Mammary microvascular endothelial cell (primary cell): ENCODE measurements at places on chromosomes 7 and 10. TPM values are rescaled to one million over a fixed set of nuclear protein-coding genes. Genes with fewer than 3 reads are reported as not detected.

Gene GRM3
- not detected in 2 replicates for total RNA-seq

Gene DPYSL4
- 4.7 and 8.2 TPM in 2 replicates for total RNA-seq

Gene SFXN4
- total RNA-seq: 18.8 and 36.4 TPM in 2 replicates

Gene ACTL6B
- total RNA-seq: not detected in 2 replicates

Gene NAT16
- not detected in 2 replicates for total RNA-seq

Gene FXYD4
- total RNA-seq: not detected in 2 replicates

Gene TAS2R5
- total RNA-seq: 0.10 TPM in 1 of 2 replicates, not detected in the other

Gene ADAM12
- 0.07 and 0.20 TPM in 2 replicates for total RNA-seq

Gene LRMDA
- total RNA-seq: 8.8 and 13.7 TPM in 2 replicates

Gene PMS2
- total RNA-seq: 10.8 and 12.5 TPM in 2 replicates

Gene TEX47
- total RNA-seq: not detected in 2 replicates

Gene ZNF786
- 4.2 and 4.7 TPM in 2 replicates for total RNA-seq

Gene CYP17A1
- not detected in 2 replicates for total RNA-seq

Gene RAMP3
- total RNA-seq: 7.0 and 8.8 TPM in 2 replicates

Gene EIF4EBP2
- 20.7 and 21.8 TPM in 2 replicates for total RNA-seq

Gene OIT3
- not detected in 2 replicates for total RNA-seq

Gene VGF
- total RNA-seq: 0.07 and 0.20 TPM in 2 replicates

Gene TMEM229A
- total RNA-seq: not detected in 2 replicates

Gene FBXO24
- total RNA-seq: 1.00 TPM in 1 of 2 replicates, not detected in the other

Gene MSMB
- not detected in 2 replicates for total RNA-seq

Gene IQCE
- 12.0 and 26.0 TPM in 2 replicates for total RNA-seq

Gene CLDN15
- 3.9 and 4.6 TPM in 2 replicates for total RNA-seq

Gene DGKI
- 0.20 and 1.2 TPM in 2 replicates for total RNA-seq

Gene LBX1
- not detected in 2 replicates for total RNA-seq

Gene MEIG1
- total RNA-seq: not detected in 2 replicates

Gene CDK14
- 4.7 and 11.4 TPM in 2 replicates for total RNA-seq

Gene CPVL
- total RNA-seq: 2.0 and 2.6 TPM in 2 replicates

Gene ZCWPW1
- 0.60 and 0.98 TPM in 2 replicates for total RNA-seq

Gene GNGT1
- total RNA-seq: not detected in 2 replicates

Gene LCOR
- 10.7 and 46.8 TPM in 2 replicates for total RNA-seq

Gene BICC1
- total RNA-seq: 0.15 TPM in 1 of 2 replicates, not detected in the other

Gene UNCX
- not detected in 2 replicates for total RNA-seq

Gene AKR1C8
- total RNA-seq: not detected in 2 replicates

Gene DEPP1
- 32.3 and 40.5 TPM in 2 replicates for total RNA-seq

Gene UBE3C
- total RNA-seq: 72.5 and 76.3 TPM in 2 replicates

Gene PTF1A
- total RNA-seq: not detected in 2 replicates

Gene SDK1
- total RNA-seq: 0.13 and 0.20 TPM in 2 replicates

Gene BLNK
- total RNA-seq: not detected in 2 replicates

Gene SLC13A4
- total RNA-seq: not detected in 2 replicates

Gene BNIP3
- 78.5 and 99.7 TPM in 2 replicates for total RNA-seq
